ENCODE measurements at places on chromosomes 4 and X. TPM values are rescaled to one million over a fixed set of nuclear protein-coding genes. Genes with fewer than 3 reads are reported as not detected.

Gene CENPVL3
- not detected for polyA plus RNA-seq

DNA sequence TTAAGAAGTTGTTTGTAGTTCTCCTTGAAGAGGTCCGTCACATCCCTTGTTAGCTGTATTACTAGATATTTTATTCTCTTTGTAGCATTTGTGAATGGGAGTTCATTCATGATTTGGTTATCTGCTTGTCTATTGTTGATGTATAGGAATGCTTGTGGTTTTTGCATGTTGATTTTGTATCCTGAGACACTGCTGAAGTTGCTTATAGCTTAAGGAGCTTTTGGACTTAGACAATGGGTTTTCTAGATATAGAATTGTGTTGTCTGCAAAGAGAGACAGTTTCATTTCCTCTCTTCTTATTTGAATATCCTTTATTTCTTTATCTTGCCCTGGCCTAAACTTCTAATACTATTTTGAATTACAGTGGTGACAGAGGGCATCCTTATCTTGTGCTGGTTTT is 52.1 kb upstream of the GRID2 start:
- no peak for DNase-seq

Gene CBR4
- polyA plus RNA-seq, result 3.1 TPM

- no peak for DNase-seq
Observed at GRCh38 chr4:185945906-185946305, 123.0 kb upstream of the TLR3 start.

- peak; percentile 45 for DNase-seq
Observed at GRCh38 chr4:26400132-26400531, 79.3 kb downstream of the RBPJ start.

Gene SULT1E1
- polyA plus RNA-seq, result not detected

GRCh38 chr4:154313004-154313585 is 178.5 kb downstream of the DCHS2 start:
- DNase-seq, result no peak

Gene CPLX1
- 89.5 TPM for polyA plus RNA-seq

- no peak for DNase-seq
Observed at GRCh38 chr4:179867300-179867878, 2375.8 kb upstream of the TENM3 start.

DNA sequence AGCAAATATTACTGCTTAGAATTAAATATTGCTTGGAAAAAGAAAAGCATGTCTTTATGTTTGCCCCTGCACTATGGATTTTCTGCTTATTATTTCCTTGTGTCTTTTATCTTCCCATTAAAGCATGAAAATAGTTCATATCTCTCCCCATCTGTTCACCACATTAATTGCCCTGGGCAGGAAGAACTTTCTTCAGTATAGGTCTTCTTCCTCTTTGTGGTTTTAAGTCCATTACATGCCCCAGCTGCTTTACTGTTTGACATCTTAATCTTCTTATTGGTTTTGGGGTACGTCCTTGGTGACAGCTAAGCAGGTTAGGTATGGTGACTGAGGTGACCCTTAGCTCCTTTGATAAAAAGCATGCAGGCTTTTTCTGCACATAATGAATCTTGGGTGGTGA is 157.3 kb downstream of the AASDH start:
- DNase-seq, result no peak

DNA sequence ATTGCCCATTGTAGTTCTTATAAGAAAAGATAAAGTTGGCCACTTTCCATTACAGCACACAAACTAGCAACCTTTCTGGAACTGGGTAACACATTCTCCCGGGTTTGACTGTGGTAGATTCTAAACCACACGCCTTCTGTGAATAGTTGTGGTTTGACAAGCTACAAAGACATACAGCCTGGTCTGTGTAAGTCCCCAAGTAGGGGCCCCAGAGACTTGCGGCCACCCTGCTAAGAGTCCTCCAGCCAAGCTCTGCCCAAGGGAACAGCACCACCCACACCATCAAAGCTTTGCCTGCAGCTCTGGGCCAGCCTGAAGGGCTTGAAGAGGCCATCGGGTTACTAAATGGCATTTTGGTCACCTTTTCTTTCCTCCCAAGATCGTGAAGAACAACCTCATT is 203.4 kb downstream of the MAML3 start:
- no peak for DNase-seq

Gene ARHGAP36
- 0.46 TPM for polyA plus RNA-seq

Gene SUPT20HL1
- polyA plus RNA-seq, result not detected

DNA sequence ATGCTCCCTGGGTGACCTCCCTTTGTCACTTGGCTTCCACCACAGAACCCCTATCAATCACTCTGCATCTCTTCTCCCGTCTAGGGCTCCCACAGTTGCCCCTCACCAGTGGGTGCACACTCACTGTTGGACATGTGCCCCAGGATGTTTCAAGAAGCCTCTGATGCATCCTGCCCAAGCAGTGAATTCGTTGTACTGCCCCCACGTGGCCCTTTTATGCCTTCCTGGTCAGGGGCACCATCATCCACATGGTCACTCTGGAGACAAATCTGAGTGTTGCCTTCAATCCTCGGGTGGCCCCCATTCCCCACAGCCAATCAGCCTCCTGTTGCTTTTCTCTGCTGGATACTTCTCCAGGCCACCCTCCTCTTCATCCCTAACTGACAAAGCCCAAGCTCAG is 12.2 kb downstream of the ITIH6 start:
- DNase-seq, result no peak

Gene NUDT11
- polyA plus RNA-seq, result 17.4 TPM
